IPS DF 6.9 (cell line): ENCODE measurements at places on chromosomes 16 and 17.

DNA sequence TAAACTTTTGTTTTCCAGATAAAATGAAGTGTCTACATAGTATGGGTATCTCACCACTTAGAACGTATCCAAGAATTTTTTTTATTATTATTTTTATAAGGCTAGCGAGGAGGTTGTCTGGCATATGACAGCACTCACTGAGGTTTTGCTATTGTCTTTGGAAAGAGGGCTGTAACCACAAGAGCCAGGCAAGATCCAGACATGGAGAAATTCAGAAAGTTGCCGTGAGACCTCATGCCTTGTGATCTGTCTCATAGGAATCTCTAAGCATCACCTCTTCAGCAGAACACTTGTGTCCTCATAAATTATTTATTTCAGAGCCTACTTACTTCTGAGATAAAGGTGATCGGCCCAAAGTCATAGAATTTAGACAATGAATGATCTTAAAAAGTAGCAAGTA lies 410.8 kb downstream of the CDH11 start:
- DNase-seq: no peak

GRCh38 chr16:54216268-54216667 lies 70.3 kb downstream of the IRX3 start:
- no peak for DNase-seq

- no peak for DNase-seq
These were observed 55.6 kb downstream of the GRB7 start for GRCh38 chr17:39793301-39793872.

DNA sequence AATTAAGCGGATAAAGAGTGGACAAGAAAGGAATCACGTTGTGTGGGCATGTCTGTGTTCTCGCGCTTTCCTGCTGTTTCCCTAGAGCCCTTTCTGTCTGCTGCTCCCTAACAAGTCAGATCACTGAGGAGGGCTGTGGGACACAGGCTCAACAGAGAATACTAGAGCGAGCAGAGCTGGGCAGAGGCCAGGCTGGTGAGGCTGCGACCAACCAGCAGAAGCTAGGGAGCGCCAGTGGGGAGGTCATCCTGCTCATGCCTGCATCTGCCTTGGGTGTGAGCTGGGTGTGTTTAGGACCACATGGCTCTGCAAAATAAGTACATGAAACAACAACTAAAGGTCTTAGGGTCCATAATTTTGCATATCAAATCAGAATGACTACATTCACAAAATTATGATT lies 11.5 kb upstream of the FOXJ1 start:
- no peak for DNase-seq

GRCh38 chr17:17474341-17474740 lies 2.5 kb upstream of the MED9 start:
- DNase-seq: no peak

GRCh38 chr17:40345161-40345993 lies 19.2 kb downstream of the GJD3 start:
- DNase-seq: no peak

- DNase-seq: no peak
These were observed 758 bp downstream of the ADAMTS18 start for GRCh38 chr16:77434022-77434529.

DNA sequence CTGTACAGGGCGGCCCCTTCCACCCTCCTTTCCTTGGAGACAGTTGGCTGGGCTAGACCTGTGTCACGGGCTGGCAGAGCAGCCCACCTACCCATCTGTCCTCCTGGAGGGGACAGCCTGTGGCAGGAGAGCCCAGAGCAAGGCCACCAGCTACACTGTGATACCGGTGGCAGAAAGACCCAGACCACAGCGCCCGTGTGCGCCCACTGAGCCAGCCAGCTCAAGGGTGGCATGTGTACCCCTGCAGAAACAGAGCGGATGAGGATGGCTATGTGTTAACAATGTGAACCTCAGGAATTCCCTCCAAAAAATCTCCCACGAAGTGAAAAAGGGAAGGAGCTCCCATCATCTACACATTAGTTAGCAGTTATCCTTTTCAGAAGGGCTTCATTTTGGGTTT lies 7.1 kb downstream of the HBQ1 start:
- DNase-seq: no peak
